ENCODE measurements at places on chromosomes 7 and 10.

GRCh38 chr10:105534086-105534485 lies 893.0 kb downstream of the SORCS3 start:
- DNase-seq, result no peak

DNA sequence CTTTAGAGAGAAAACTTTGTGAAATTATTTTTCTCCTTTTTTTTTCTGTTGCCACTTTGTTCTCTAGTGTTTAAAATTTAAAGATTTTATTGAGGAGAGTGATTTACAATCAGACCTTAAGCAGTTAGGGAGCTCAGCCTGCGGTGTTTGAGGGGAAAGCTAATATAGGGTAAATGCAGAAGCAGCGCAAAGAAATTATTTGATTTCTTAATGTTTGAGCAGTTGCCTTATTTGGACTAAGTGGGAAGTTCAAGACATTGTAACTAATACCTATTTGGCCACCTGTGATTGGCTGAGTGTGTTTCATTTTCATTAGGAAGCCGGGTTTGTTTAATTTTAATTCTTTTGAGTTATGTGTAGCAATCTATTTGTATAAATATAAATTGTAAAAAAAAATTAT lies 25.3 kb downstream of the WAC start:
- no peak for DNase-seq

GRCh38 chr7:77866370-77866769 lies 67.8 kb downstream of the PHTF2 start:
- no peak for DNase-seq

DNA sequence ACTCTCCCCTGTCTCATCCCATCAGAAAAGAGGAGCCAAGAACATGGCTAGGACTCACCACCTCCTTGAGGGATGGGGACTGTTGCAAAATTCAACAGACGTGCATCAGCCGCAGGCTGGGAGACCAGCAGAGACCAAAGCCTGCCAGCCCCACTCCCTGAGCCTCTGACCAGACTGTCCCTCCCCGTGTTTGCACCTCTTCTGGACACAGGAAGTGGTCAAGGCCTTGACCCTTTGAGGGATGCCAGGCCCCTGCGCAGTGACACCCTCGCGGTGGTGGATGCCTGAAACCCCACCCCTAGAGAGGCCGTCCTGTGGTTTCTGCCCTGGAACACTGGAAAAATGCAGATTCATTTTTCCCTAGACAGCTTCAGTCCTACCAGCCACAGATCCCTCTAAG lies 128.4 kb upstream of the TCF7L2 start:
- DNase-seq, result no peak

GRCh38 chr7:128406314-128407232 lies 3.2 kb downstream of the IMPDH1 start:
- no peak for DNase-seq

DNA sequence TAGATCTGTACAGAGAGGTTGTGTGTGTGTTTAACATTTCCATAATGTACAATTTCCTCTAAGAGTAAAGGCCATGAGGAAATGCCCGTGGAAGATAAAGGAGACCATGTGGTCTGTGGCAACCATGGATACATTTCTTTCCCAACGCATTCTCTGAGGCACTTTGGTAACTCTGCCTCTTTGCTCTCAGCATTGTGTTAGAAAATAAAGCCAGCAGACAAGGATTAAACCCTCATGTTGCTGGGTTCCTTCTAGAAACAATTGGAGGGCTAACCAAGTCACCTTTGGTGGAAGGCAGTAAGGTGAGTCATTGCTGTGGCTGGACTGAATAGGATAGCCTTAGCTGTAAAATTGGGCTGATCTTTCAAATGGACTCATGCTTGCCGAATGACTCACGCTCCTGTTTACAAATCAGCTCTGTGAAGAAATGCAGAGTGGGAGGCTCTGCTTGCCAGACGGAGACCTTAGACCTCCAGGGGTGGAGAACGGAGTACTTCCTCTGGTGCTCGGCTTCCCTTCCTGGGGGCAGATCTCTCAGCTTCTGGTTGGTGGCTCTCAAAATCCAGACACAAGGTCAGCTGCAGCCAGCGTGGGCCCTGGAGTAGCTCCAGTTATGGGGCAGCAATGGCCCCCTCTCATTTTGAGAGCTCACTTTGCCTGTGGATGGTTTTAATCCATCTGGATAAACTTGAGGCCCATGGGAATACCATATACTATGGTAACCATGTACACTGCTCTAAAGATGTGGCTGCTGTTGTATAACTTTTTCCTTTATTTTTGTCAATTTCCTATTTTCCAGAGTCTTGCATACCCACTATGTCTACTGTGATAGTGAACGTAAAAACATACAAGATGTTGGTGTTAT lies 137.3 kb downstream of the TCF7L2 start:
- DNase-seq, result no peak

- DNase-seq, result no peak
Observed at GRCh38 chr10:96673318-96674099, 46.8 kb downstream of the PIK3AP1 start.

DNA sequence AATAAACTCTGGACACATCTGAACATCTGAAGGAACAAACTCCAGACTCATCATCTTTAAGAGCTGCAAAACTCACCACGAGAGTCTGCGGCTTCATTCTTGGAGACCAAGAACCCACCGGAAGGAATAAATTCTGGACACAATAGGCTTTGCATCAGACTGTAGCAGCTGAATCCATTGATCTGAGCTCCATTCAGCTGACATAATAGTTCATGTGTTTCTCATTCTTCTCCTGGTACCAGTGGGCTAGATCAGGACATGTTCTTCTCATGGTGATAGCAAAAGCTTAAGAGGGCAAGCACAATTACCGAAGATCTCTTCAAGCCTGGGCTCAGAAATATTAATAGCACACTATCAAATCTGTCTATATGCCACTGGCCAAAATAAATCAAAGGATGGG lies 20.5 kb upstream of the GNAI1 start:
- no peak for DNase-seq

DNA sequence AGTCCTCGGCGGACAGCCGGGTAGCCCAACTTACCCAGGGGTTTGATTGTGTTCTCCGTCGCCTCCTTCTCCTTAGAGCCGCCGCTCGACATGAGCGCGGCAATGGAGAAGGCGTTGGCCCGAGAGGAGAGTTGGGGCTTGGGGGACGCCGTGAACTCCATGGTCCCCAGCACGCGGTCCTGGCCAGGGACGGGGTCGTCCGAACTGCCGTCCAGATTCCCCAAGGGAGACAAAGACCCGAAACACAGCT lies 515 bp downstream of the TBX20 start:
- peak; percentile 41 for DNase-seq

DNA sequence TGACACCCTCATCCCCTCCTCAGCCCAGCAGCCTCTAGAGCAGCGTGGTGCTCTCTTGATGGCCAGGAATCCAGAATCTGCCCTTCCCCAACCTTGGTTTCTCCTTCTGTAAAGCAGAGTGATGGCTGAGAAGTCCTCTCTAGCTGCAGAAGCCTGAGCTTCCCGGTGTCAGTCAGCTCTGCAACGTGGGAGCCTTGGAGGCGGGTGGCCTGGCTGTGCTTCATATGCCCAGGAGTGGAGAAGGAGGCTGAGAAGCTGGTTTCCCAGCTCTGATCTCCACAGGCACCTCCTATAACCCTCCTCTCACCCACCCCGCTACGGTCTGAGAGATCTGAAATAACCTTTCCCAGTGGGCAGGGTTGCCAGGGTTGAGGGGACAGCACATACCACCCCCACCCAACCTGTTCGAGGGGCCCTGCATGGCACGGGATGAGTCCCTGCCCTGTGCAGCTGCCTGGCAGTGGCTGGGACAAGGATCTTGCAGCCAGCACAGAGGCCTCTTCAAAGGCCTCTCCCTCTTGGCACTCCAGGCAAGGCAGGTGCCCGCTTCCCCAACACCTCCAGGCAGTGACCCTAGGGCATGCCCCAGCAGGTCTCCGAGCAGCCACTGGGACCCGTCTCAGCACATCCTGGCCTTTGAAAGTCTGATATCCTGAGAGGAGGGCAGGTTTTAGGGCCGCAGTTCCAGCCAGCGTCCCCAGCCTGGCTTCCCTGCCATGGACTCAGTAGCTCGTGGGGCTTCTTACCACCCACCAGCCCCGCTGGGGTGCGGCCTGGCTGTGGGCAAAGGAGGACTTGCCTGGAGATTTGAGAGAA lies 18.3 kb upstream of the SLC29A3 start:
- DNase-seq, result no peak

- no peak for DNase-seq
Observed at GRCh38 chr7:84568781-84569180, 374.2 kb upstream of the SEMA3A start.

DNA sequence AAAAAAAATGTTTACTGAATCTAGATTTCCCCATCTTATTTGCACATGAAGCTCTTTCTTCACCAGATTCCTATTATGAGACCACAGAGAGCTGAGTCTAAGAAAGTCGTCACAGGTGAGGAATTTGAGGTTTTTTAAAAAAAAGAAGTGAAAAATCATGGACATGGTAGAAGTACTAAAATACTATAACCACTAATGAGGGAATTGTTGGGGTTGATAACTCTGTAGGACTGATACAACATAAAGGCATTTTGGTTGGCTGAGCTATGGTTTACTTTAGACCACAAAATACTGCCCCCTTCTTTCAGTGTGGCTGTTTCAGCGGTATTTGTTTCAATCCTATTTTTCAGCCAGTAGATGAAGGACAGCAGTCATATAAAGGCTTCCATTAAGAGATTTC lies 1111.3 kb downstream of the TYW1 start:
- no peak for DNase-seq

GRCh38 chr10:32787690-32788284 lies 170.2 kb downstream of the ITGB1 start:
- no peak for DNase-seq

GRCh38 chr10:3772361-3773171 lies 12.4 kb downstream of the KLF6 start:
- no peak for DNase-seq

DNA sequence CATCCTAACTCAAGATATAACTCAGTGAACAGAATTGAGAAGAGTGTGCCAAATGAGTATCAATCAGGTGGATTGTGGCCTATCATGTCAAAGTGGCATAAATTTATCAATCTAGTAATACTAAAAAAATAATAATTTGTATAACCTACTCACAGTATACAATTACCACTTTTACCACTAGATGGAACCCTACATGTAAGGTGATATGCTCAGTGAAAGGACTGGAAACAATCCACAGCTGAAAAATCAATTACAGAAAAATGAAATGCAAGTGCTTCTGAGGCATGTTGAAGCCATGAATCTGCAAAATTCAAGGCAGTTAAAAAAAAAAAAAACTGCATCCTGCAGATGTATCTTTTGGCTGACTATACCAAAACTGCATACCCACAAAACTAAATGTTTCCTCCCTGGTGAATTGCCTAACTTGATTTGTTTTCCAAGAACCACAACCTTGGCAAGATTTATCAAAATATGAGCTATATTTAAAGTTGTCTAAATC lies 13.9 kb downstream of the ARHGAP19 start:
- DNase-seq, result peak; percentile 59

- DNase-seq, result no peak
Observed at GRCh38 chr10:24303522-24304310, 94.8 kb downstream of the KIAA1217 start.

DNA sequence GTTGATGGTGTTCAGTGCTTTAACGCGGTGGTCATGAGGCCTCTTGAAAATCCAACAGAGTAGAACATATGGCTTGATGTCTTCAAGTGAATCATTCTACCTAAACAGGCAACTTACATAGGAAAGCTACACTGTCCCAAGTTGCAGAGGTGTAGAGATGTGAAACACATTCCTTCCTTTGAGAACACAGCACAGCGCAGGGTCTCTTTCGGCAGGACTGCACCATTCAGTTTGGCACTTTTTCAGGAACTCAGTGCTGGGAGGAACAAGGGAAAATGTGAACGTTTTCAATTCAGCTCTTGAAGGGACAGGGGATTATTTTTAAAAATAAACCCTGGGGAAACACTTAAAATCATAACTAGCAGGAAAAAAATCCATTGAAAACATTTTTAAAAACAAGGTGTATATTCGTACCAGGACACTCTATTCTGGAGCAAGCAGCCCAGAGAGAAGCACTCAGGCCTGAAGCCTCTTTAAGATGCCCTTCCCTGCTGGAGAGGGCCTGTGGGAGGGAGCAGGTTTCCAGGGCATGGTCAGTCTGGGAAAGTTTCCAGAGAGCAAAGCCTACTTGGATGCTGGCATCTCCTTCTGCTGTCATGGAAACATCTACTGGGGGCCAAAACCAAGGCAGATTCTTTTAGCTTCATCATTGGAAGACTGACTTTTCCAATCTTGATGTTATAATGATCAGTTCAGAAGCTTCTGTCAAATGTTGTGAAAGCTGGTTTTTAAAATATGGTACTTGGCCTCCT lies 60.4 kb upstream of the NPVF start:
- DNase-seq, result no peak

- DNase-seq, result no peak
Observed at GRCh38 chr10:116085323-116085722, 187.7 kb downstream of the GFRA1 start.
